ENCODE measurements at places on chromosomes 7 and 10.
A peak's percentile ranks its signal among the peaks of the same experiment; 100 is the strongest.

GRCh38 chr10:16644146-16644545 is 122.5 kb upstream of the C1QL3 start:
- DNase-seq = peak; percentile 30

- DNase-seq = no peak
Measured at GRCh38 chr10:1063232-1063865, 7.2 kb downstream of the WDR37 start.

DNA sequence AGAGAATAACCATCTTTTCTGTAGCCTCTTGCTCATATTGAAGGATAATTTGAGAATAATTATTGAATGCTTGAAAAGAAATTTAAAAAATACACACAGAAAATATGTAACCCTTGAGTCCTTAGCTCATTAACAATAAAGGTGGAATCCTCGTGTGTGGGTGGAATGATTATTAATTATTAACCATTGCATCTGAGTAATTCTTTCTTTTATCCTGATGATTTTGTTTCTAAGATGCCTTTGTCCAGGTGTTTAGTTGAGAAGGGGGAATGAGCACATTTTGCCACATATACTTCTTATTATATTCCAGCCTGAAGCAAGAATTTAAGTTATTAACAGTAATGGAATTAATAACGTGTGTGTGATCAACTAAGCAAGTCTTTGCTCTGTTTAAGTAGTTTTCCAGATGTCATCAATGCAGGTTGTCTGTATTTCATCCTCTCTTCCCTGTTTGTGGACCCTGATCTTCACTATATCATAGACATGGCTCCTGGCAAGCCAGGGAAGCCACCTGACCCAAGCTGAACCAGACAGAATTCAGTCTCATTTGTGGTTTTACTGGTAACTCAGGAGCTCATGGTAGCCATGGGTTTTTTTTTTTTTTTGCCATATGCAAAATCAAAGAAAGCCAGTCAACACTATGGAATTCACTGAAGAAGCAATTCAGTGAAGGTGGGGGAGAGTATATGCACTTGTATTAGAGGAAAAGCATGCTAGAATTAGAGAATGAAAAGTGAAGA is 144.3 kb downstream of the KIF20B start:
- DNase-seq = peak; percentile 71

DNA sequence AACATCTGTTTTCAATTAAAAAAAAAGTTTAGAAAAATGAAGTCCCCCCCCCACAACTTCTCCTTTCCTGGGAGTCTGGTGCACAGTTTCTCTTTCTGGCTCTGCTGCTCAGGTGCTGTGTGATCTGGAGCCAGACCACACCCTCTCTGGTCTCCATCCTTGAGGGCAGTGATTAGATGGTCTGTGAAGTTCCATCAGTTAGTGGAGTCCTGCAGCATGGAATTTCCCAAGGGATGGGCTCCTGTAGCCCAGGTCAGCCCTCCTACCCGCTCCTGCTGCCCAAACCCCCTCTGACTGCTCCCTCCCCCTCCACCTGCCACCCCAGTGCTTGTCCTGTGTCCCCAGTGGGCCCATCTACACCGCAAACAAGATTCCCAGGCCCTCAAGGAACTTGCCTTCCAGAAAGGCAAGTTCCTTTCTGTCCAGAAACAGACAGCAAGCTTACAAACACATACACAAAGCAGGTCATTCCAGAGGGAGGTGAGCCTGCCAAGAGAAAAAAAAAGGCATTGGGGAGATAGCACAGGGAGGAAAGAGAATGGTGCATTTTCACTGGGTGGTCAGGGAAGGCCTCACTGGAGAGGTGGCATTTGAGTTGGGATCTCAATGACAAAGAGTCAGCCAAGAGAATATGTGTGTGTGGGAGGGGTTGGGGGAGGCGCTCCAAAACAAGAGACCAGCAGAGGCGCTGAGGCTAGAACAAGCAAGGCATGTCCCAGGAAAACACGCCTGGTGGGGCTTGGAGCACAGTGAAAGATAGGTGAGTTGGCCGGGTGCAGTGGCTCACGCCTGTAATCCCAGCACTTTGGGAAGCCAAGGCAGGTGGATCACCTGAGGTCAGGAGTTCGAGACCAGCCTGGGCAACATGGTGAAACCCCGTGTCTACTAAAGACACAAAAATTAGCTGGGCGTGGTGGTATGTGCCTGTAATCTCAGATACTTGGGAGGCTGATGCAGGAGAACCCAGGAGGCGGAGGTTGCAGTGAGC is 49.5 kb upstream of the SLC29A3 start:
- DNase-seq = peak; percentile 61

- DNase-seq = no peak
Measured at GRCh38 chr10:116840389-116841075, 8.8 kb upstream of the ENO4 start.

- DNase-seq = peak; percentile 69
Measured at GRCh38 chr7:24877790-24878311, 102.1 kb downstream of the OSBPL3 start.

- no peak for DNase-seq
Measured at GRCh38 chr7:39567294-39567693, 1.1 kb downstream of the YAE1 start.

DNA sequence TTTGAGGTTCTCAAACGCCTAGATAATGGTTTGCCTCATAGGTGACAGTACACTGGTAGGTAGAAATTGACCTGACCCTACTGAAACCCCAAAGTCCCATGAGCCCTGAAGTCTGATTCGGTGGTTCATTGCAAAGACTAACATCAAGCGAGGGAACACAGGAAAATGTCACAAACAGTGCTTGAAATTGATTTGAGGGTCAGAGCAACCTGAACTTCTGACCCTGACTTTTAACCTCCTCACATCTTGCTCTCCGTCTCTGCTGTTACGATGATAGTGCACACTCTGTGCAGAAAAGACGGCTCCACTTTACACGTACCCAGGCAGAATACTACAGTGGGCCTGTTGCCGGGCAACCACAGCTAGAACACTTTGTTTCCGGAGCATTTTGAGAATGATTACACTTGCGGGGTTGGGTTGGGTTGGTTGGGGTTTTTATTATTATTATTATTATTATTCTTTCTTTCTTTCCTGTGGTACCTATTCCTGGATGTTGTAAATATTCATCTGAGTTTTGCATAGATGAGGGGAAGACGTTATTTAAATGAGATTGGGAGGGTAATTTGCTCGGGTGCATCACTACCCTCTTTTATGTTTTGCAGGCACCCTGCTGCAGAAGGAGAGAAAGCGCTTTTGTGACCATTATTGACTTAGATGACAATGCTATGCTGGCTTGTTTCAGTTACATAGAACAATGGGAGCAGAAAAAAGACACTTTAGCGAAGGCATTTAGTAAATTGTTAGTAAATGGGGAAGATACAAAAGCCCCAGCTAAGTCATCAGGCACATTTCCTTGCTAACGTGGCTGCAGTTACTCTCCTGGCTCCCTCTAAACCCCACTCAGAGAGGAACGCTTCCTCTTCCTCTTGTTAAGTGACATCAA is 438.1 kb upstream of the NRP1 start:
- DNase-seq = peak; percentile 46

DNA sequence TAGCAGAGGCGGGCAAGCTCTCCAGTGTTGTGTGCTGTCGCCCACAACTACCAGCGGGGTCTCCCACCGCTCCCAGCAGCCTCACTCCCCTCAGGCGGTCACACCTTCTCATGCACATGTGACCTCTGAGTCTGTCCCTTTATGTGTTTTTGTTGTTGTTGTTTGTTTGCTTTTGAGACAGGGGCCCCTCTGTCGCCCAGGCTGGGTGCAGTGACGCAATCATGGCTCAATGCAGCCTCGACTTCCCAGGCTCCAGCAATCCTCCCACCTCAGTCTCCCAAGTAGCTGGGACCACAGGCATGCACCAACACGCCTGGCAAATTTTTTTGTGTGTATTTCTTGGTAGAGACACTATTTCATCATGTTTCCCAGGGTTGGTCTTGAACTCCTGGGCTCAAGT is 1.5 kb downstream of the CPSF4 start:
- DNase-seq = peak; percentile 40

DNA sequence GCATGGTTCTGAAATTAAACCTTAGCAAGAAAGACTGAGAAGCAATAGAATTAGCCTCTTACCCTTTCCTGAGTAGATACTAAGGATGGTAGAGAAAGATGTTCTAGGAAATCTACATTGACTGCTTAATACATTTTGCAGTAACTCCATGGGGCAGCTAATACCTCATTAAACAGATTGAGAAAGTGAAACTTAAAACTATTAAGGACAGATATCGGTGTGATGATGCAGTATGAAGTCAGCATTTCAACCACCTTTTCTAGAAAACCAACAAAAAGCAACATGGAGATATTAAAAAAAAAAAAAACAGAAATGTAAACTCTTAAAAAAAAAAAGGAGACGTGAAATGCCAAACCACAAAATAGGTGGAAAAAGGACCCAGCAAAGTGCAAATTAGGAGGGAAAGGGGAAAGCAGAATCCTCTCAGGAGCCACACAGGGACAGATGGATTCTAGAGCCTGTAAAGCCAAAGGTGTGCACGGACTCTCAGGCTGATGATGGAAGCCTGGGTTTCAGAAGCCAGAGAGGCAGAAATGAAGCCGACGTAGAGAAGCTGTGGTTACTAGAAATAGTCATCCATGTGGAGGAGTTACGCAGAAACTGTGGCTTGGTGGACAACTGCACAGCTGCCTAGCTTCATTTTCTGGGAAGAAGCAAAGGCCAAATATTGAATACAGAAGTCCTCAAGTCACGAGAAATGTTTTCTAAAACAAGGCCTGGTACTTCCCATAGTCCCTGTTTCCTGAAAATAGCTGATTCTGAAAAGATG is 38.1 kb upstream of the GPR141 start:
- DNase-seq = no peak

DNA sequence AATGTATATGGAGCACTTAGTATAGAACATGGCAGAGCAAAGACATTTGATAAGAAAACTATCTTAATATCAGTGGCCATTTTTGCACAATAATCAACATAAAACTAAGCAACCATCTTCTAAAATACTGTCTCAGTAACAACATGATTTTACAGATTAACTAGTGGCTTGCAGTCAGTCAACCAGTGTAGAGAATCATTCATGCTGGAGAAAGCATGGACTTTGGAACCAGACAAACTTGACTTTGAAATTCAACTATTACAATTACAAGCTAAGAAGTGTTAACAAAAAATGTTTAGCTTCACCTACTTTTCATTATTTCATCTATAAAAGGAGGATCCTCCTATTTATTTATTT is 27.7 kb downstream of the CUBN start:
- DNase-seq = no peak

GRCh38 chr7:138164804-138165203 is 88.5 kb downstream of the AKR1D1 start:
- DNase-seq = no peak

DNA sequence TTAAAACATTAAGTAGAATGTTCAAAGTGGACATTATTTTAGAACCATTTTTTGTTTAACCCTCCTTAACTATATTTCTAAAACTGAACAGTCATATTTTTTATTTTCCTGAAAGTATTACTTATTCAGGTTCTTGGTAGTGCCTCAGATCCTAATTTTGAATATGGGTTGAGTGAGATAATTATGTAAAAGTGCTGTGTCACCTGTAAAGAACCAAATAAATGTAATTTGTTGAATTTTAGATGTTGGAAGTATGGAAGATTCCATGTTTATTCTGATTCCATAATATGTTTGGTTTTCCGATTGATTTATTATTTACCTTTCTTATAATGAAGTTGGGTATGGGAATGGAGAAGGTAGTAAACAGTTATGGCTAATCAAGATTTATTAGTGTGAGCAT is 61.4 kb downstream of the LUC7L2 start:
- no peak for DNase-seq

- DNase-seq = no peak
Measured at GRCh38 chr10:4824791-4825310, 1.2 kb upstream of the AKR1E2 start.

DNA sequence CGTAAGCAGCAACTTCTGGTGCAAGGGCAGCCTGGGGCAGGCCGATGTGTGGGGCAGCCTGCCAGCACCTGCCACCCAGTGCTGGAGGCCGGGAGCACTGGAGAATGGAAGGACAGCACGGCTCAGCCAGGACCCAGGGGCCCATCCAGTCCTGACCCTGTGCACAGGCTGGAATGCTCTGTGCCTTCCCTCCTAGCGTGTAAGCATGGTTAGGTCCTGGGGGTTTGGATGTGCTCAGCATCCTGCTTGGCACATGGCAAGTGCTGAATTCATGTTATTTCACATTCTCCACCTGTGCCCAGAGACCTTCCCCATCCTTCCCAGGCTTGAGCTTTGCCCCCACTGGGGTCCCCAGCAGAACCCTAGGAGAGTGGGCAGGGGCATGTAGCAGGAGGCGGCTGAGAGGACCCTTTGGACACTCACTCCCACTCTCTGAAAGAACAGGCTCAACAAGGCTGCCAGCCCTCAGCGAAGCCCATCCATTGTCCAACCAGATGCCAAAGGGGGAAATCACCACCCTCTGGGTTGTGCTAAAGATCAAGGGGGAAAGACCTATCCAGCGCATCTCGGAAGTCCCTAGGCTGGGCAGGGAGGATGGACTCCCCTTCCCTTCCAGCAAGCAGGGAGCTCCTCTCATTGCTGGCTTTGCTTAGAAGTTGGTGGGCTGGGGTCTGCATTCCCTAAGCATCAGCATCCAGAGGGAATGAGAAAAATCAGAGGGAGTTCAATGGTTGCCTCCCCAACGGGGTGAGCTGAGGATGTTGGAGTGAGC is 29.7 kb downstream of the ANXA8 start:
- no peak for DNase-seq

All from astrocyte of the hippocampus (primary cell).